Heart right ventricle (tissue), 16 donors: ENCODE measurements at places on chromosomes 11 and 22. TPM values are rescaled to one million over a fixed set of nuclear protein-coding genes. Genes with fewer than 3 reads are reported as not detected.

- no peak for DNase-seq
These were observed 10.7 kb downstream of the MS4A15 start for GRCh38 chr11:60767388-60767811.

GRCh38 chr11:110086892-110087309, 6.3 kb upstream of the ZC3H12C start:
- DNase-seq, result no peak

DNA sequence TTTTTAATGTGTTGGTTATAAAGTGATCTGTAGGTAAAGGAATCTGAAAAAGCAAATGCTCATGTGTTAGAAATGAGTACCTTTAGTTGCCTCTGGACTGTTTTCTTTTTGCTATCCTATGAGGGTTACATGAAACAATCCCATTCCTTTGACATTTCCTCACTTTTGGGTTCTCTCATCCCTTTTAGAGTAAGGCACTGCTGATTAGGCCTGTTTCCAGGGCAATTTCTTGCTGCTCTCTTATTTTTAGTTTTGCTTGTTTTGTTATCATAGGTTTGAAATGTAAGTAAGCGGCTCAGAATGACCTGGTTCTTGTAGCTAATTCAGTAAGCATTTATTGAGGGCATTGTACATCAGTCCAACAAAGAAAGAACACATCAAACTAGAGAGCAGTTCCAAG, 138.9 kb downstream of the DDX10 start:
- no peak for DNase-seq

The TSPAN18 gene
- 121 TPM for total RNA-seq

DNA sequence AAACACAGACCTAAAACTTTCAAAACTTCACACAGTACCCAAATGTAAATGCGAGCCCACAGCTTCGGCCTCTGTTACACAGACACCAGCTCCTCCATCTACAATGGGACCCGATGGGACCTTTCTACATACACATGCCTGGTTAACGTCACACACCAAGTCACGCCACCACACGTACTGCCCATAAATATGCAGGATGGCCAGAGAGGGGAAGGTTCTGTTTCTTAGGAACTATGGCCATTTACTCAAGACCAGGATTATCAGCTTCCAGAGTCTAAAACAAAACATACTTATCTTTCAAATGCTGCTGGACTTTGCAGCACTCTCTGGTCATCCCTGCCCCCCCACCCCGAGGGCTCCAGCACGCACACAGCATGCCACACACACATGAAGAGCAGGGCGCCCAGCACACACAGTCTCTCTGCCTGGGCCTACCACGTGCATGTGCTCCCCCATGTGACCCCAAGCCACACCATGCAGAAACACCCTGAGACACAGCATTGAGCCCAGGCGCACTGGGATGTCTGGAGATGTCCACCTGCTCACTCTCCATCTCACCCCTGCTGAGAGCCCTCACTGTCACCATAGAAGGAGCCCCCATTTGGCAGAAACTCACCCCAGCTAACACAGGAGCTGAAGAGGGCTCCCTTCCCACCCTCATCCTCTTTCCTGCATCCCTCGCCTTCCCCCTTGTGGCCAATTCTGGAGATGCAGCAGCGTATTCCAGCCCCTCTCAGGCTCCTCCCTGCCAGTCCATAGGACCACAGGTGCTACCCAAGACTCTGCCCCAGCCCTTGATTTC, 61.8 kb downstream of the SLC22A12 start:
- peak; percentile 80 for DNase-seq

GRCh38 chr11:57562596-57562995, 4.9 kb downstream of the UBE2L6 start:
- DNase-seq, result no peak

GRCh38 chr11:78332174-78332866, 85.3 kb downstream of the GAB2 start:
- no peak for DNase-seq
